Jurkat, Clone E6-1 (cell line): ENCODE measurements at places on chromosomes 7 and 10.

GRCh38 chr7:80450621-80451308, 61.1 kb downstream of the GNAT3 start:
- DNase-seq, result no peak

- DNase-seq, result no peak
These were observed 2.3 kb downstream of the MYPN start for GRCh38 chr10:68111584-68111983.

GRCh38 chr7:44112997-44113763, 9.0 kb downstream of the AEBP1 start:
- no peak for DNase-seq

DNA sequence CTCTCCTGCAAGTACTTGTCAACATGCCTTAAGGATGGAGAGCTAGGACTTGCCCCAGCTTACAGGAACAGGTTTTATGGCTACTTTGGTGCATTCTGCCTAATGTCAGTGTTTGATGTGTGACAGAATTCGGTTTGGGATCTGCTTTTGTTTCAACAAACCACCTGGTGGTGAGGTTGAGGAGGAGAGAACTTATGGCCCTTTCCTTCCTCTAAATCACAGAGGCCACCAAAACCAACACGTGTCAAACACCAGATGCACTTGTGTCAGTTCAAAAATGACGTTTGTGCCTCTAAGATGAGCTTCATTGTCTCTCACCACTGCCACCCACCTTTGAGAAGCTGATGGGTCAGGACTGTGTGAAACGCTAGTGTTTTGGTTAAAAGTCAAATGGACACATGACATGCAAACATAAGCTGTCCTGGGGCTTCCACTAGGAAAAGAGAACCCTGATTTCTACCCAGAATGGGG, 83.9 kb downstream of the OSBPL3 start:
- DNase-seq, result peak; percentile 92

DNA sequence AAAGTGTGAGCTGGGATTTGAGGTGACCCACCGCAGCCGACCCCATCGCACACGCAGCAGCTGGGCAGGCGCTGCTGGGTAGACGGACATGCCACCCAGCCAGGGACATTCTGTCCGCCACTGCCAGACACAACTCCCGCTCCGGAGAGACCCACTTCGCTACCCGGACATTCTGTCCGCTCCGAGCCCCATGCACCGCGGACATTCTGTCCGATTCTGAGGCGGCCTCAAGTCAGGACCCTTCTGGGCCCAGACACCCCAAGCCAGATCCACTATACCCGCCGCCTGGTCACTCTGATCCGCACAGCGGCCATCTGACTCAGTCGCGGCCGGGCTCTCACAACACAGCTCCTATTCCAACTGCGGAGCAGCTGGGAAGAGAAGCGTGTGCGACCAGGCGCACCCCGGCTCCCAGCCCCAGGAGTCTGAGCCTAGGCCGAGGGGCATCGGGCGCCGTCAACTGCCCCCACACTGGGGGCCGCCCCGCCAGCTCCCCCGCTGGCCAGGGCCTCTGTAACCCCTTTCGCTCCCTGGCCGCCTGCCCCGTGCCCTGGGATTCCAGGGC, 763 bp downstream of the PITX3 start:
- DNase-seq, result no peak

DNA sequence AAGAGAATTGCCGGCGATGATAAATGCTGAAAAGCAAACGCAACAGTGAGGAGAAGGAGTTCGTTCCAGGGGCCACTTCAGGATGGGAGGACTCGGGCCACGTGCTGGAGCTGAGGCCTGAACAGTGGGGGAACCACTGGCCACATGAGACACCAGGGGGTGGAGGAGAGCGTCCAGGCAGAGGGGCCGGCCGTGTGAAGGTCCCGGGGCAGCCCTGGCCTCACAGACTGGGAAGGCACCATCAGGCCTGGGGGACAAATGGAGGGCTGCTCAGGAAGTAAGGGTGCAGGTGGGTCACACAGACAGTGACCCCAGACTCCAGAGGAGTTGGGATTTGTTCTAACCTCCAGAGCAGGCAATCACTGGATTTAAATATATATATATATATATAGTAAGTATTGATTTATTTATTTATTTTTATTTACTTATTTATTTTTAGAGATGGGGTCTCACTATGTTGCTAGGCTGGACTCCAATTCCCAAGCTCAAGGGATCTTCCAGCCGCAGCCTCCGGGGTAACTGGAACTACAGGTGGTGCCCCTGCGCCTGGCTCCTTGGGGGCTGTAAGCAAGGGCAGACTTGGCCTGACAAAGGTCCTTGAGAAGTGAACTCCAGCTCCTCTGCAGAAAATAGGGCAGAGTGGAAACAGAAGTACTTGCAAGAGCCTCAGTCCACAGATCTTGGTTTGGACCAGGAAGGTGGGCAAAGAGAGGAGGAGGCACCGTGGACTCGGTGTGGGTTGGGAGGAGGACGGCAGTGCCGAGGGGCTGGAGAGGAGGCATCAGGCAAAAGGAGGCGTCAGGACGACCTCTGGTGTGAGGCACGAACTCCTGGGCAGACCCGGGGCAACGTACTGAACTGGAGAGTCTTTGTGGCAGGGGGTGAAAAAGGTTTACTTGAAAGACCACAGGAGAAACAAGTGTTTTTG, 57.3 kb downstream of the TCERG1L start:
- no peak for DNase-seq

DNA sequence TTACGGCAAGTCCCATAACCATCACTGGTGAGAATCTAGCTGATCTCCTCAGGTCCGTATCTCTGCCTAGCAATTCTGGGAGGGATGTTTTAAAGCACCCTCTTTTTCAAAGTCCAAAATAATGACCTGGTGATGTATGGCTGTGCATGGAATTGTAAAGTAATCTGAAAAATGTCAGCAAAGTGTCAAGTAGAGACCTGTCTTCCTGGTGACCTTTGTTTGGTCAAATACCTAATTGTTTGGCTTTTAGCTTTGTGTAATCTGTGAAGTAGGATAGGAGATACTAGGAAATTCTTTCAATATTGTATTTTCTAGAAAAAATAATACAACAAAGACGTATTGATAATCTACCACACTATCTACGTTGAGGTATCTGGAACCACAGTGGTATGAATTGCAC, 51.0 kb downstream of the ABCB5 start:
- DNase-seq, result no peak

GRCh38 chr7:52017802-52018679, 701.4 kb upstream of the COBL start:
- peak; percentile 61 for DNase-seq

DNA sequence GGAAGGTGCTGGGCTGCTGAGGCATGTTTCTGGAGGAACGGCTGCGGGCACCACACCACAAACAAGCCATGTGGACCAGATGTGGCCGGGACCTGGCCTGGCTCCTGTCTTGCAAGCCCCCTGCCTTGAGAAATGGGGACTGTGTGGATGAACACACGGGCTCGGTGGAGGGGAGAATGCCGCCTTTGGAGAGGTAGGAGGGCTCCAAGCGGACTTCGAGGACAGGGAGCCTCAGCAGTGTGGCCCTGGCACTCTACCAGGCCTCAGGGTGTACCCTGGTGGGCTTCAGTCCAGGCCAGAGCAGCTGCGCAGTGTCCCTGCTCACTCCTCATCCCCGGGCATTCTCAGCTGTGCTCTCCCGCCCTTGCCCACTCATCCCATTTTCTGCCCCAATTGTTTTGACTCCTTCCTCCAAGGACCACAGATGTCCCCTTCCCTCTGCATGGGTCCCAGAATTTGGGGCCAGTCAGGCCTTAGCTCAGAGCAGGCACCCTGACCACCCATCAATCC, 31.5 kb downstream of the PWWP2B start:
- DNase-seq, result no peak

GRCh38 chr7:157769086-157769485, 432.3 kb downstream of the DNAJB6 start:
- DNase-seq, result no peak
